ENCODE measurements at places on chromosomes 11 and 22.

DNA sequence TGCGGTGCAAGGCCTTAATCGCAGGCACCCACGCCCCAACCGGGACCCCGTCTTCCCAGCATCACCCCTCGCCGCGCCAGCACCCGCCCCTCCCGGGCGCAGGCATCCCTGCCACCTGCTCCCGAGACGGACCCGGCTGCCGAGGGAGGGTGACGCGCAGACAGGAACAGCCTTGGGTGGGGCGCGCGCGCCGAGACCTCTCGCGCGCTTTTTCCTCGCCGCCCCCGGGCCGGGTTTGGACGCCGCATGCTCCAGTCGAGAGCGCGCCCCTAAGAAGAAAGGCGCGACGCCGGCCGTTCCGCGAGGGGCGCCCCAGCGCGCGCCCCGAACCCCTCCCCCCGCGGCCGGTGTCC, 504 bp downstream of the CFL1 start:
- DNase-seq, result peak; percentile 63

GRCh38 chr22:19853879-19854777, 546 bp downstream of the GNB1L start:
- no peak for DNase-seq

- DNase-seq, result no peak
Observed at GRCh38 chr22:27241430-27242321, 559.9 kb downstream of the MN1 start.

- DNase-seq, result no peak
Observed at GRCh38 chr11:33615751-33616150, 84.9 kb downstream of the C11orf91 start.

- no peak for DNase-seq
Observed at GRCh38 chr11:123166071-123166559, 28.9 kb downstream of the CLMP start.

- no peak for DNase-seq
Observed at GRCh38 chr22:49775867-49776511, 51.7 kb downstream of the BRD1 start.

Data from CD4-positive, alpha-beta T cell treated with Interleukin-1 beta for 1 hour (primary cell).